Activated CD4-positive, alpha-beta T cell treated with anti-CD3 and anti-CD28 coated beads, Interleukin-2, amount 50 U/mL, for 1 hour (primary cell): ENCODE measurements at places on chromosomes 2 and 18.

- no peak for DNase-seq
Observed at GRCh38 chr2:39521876-39522517, 84.9 kb upstream of the MAP4K3 start.

DNA sequence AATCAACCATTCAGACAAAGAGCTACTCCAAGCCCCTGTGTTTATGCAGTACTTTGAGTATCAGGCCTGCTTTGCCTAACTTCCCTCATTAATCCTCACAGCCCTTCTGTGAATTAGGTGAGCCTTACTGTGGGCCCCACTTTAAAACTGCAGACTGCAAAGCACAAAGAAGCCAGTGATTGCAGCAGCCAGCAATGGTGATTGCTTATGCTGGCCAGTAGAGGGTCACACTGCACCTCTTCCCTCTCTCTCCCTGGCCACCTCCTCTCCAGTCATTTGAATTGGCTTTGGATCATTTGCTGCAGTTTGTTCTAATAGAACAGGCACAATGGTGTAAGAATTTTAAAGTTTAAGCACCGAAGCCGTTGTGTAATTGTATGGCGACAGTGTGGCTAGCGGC, 229.9 kb downstream of the AGPS start:
- DNase-seq, result no peak

DNA sequence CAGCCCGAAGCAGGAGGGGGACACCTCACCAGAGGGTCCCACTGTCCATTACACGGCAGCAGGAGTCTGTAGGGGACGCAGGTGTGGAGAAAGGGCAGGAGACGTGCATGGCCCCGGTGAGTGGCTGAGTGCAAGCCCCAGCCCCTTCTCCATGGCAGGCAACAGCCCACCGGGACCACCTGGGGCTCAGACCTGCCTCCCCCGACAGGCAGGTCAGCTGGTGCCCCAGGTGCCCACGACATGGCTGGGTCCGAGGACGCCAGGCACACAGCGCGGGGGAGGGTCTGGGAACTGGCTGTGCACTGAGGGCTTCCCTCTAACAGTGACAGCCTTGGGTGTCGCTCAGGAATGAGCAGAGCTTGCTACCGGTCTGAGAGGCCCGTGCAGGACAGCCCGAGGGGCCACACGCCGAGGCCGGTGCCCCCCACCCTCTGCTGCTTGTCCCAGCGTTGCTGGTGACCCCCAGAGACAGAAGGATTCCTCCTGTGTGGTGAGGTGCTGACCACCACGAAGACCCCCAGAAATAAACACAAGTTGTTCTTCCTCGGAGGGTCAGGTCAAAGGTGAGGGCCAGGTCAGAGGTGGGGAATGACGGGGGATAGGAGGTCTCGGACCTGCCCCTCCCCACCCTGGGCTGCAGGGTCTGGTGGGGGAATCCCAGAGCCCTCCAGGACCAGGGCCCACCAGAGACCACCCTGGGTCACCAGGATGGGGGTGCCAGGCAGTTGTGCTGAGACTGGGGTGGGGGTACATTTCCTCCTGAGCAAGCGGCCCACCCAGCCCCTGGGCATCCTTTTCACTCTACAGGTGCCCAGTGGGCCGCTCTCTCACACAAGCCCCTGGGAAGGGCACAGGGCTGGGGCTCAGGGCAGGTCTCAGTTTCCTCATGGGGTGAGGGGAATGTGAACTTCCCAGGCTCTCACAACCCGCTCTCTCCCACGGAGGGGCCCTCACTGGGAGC, 50.6 kb downstream of the SLC66A2 start:
- no peak for DNase-seq

DNA sequence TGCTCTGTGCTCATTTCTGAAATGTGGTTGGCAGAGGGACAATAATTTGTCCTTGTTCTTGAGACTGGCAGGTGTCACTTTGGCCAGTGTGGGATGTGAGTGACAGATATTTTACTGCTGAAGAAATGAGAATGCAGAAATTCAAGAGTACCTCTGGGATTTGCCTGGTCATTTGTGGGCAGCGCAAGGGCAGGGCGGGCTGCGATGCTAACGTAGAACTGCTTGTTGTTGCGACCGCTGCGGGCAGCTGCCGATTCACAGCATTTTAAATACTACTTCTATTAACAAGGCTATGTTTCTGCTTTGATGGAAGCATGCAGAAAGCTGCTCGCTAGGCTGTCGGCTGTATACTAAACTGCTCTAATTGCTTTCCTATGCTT, 268.6 kb downstream of the FIGN start:
- DNase-seq, result no peak

GRCh38 chr2:112869258-112869842, 32.8 kb upstream of the IL1B start:
- peak; percentile 9 for DNase-seq
